ENCODE measurements at places on chromosomes 6 and 20. TPM values are rescaled to one million over a fixed set of nuclear protein-coding genes. Genes with fewer than 3 reads are reported as not detected.

Gene TCP11
- not detected for total RNA-seq

Gene HEY2
- 0.36 TPM for total RNA-seq

- no peak for DNase-seq
These were observed 185.3 kb upstream of the SUPT3H start for GRCh38 chr6:45563041-45563440.

GRCh38 chr6:121201105-121201504 lies 133.2 kb downstream of the TBC1D32 start:
- DNase-seq = no peak

GRCh38 chr6:29629571-29629970 lies 3.4 kb downstream of the GABBR1 start:
- DNase-seq = no peak

DNA sequence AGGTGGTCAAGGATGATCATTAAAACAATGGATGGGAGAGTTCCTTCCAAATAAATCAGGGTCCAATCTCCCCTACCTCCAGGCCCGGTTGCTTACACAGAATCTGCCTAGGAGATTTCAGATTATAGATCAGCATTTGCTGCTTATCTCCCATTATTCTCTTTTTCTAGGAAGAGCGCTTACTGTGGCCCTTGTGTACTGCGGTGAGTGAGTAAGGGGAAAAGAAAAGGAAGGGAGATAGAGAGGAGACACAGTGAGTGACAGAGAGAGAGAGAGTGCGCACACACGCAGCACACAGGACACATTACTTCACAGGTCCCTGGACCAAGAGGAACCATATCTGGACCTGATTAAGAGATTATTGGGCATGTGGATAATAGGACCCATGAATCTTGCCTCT lies 6.2 kb downstream of the LATS1 start:
- DNase-seq = no peak

GRCh38 chr20:57968120-57968519 lies 258.3 kb upstream of the PMEPA1 start:
- DNase-seq = peak; percentile 73

DNA sequence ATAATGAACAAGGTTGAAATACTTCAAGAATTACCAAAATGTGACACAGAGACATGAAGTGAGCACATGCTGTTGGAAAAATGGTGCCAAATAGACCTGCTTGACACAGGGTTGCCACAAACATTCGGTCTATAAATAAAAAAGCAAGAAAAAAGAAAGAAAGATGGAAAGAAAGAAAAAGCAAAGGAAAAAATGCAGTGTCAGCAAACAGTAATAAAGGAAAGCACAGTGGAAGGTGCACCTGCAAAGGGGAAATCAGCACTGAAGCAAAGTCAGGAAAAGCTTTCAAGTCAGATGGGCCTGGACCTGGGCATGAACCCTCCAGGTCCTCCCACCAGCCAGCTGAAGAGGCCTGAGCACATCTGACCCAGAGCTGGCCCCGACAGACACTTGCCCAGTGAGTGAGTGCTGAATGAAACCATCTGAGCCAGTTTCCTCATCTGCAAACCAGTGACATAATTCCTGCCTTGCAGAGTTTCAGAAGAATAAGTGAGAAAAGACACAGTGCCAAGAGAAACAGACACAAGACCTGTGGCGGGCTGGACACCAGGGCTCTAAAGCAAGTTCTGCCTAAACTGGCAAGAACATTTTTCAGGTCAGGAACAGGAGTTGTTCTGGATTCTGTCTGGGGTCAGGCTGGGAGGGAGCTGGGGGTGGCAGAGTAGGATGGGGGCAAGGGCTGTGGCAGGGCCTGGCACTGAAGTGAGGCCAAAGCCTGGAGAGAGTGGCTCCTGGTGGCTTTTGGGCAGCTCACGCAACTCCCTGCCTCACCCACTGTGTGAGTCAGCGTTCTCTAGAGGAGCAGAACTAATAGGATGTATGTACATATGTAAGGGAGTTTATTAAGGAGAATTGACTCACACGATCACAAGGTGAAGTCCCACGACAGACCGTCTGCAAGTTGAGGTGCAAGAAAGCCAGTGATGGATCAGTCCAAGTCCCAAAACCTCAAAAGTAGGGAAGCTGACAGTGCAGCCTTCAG lies 23.9 kb upstream of the MICB start:
- DNase-seq = peak; percentile 80

- DNase-seq = no peak
These were observed 1.5 kb downstream of the CENPQ start for GRCh38 chr6:49464691-49465090.

Gene HLA-DOB
- total RNA-seq = not detected

GRCh38 chr6:144345451-144345850 lies 60.3 kb downstream of the UTRN start:
- no peak for DNase-seq

Gene COL20A1
- not detected for total RNA-seq

- no peak for DNase-seq
These were observed 40.5 kb downstream of the RNGTT start for GRCh38 chr6:88922775-88923548.

GRCh38 chr6:141682391-141682790 lies 450.3 kb upstream of the GJE1 start:
- DNase-seq = no peak

Gene HS3ST5
- not detected for total RNA-seq

Gene CD40
- total RNA-seq = 0.72 TPM

DNA sequence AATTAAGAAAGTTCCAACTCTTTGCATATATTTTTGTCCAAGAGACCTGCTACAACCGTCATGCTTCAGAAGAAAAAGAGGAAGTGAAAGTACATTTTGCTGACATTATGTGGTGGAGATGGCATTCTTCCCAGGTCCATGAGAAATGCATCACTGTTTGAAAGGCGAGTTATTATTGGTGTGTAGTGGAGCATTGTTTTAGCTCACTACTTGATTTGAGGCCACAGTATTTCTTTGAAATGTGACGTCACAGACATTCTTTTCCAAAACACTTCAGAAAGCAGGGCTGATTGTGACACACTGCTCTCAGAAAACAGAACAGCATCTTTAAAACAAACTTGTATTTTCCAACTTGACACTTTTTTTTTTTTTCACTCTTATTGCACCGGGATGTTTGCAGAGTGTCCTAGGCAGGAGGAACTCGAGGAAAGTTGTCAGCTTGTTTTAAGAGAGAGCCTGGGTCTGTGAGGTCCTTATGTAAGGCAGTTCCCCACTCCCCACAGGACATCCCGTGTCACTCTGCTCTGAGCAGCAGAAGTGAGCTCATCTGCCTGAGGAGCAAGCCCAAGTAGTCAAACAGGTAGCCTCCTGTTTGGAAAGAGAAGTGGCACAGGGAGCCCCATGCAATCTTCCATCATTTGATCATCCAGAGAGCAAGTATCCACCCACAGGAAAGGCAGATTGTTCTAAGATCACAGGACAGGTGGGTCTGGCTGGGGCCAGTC lies 1.1 kb downstream of the SPTLC3 start:
- DNase-seq = peak; percentile 96
